ENCODE measurements at places on chromosomes 3 and 15.

DNA sequence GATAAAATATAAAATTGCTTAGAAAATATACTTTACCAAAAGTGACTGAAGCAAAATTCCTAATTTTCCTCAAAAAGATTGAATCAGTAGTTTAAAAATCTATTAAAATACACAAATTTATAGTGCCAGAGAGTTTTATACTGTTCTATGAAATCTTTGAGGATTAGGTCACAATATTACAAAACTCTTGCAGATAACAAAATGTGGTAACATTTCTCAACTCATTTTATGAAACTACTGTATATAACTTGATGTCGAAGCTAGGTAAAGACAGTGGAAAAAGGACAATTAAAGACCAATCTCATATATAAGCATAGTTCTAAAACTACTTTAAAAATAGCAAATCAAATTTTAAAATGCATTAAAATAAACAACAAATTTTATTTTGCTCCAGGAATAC is 15.9 kb downstream of the VEPH1 start:
- no peak for DNase-seq

GRCh38 chr3:185527364-185527763 is 25.0 kb downstream of the LIPH start:
- DNase-seq, result no peak

DNA sequence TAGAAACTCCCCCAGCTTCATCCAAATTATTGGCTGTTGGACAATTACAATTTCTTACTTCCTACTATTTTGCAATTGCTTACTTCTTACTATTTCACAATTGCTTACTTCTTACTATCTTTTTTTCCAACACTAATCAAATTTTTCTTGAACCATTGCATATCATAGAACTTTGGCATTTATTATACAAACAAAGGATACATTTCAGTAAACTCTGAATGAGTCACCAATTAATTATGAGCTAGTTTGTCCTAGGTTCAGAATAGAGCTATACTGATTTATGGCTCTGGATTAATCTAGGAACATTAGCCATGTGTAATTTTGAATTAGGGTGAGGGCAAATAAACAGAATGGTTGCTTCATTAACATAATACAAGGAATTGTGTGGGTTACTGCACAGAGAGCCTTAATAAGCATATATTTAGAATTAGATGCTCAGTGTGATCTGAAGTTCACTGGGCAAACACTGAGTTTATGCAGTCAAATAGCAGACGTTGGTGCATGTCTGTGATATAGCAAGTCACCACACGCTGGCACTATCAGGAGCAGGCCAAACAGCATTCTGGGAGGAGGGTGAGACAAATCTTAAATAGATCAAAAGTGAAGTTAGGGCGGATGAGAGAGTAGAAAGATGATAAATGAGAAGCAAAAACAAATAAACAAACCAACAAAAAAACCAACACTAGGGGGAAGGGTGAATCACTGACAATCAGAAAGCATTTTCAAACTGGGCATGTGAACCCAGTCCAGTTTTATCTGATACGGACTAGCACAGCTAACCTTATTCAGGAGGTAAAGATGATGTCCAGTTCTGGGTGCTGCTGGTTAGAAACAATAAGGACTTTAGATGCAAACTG is 21.5 kb downstream of the GABRR3 start:
- no peak for DNase-seq

- no peak for DNase-seq
These were observed 748.3 kb upstream of the NECTIN3 start for GRCh38 chr3:110323349-110323748.

DNA sequence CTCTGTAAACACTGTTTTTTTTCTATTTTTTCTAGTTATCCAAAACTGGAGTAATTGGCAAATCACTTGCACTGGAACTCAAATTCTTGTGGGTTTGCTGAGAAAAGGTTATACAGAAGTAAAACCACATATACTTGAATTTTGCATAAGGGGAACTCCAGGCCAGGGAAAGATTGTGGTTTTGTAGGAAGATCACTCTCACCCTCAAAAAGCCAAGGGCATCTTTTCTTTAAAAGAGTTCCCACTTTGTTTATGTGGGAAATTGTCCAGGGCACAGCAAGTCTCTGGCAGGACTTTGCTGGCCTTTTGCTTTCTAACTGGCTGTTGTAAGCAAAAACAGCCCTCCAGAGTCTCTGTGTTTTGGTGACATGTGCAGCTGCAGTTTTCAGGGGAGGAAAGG is 340.3 kb upstream of the RBMS3 start:
- DNase-seq, result peak; percentile 65

DNA sequence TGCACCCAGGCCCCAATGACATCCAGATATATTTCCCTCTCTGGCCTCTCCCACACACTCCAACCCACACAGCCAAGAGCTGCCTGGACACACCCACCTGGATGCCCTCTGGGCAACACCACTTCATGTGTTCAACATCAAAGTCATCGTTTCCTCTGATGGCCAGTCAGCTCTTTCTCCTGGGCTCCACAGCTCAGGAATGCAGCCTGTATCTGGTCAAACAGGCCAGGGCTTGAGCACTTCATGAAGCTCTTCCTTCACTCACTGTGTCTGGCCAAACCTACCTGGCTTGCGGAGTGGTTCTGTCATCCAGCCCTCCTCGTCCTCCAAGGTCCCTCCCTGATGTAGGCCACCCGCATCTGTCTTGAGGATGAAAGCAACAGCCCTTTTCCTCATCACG is 35.8 kb upstream of the SLC6A11 start:
- no peak for DNase-seq

DNA sequence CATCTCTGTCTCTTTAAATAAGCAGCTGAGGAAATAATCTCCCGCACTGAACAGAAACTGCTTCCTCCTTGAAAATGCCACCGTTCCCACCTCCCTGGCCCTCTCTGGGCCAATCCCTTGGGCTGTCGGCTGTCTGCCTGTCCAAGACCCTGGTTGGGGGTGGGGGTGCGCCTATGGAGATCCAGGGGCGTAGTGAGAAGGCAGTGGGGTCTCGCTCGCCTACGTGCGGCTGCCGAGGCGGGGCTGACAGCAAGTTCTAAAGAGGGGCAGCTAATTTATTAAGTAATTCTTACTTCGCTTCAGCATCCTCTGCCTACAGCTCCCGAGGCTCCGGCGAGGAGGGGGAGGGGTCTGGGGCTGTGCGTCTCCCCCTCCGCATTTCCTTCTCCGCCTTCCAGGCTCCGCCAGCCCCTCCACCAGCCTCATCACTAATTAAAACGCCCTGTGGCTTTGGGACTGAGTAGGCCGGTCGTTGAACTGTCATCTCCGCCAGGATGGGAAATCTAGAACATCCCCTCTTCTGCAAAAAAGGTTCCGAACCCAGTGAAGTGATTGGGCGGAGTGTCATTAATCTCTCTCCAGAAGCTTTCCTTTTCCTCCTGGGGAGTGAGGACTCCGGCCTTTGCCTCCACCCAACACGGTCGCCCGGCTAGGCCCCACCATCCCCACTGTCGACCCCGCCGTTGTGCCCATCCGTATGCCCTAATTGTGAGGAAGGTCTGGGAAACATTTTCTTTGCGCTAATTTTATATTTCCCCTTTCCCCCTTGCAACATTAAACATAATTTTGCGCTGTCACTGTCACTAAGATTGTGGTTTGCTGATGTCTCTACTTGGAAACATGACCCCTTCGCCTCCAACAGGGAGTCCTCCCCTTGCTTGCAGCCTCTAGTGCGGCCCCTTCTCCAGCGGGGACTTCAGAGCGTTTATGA is 16.9 kb downstream of the NR2F2 start:
- no peak for DNase-seq

DNA sequence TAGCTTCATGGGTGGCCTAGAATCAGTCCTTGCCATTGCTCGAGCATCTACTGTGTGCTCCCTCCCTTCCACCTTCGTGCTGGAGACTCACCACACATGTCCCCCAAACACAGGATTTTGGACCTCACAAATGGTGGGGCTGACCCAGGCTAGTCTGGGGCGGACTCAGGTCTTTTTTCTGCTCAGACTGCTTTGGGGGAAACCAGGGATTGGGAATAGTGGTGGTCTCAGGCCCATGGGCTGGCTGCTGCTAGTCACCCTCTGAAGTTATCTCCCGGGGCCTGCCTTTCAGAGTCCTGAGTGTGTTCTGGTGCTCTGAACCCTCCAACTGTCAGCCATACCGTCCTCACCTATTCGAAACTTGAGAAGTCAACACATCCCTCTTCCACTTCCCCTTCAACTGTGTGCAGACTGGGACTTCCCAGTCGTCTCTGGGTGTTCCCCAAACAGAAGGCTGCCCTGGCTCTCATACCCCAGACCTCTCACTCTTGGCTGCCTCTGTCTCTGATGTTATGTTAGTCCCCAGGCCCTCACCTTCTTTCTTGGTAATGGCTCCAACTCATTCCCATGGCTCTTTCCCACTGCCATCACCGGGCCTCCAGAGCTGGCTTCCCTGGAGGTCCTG is 46.0 kb downstream of the PPCDC start:
- peak; percentile 42 for DNase-seq

GRCh38 chr3:119173325-119173724 is at the start of gene UPK1B:
UPK1B (plus strand) TSS chr3:119173598; CDS start chr3:119186742, 13,144 bp downstream.
- DNase-seq, result no peak

- no peak for DNase-seq
These were observed 71.6 kb downstream of the SAMMSON start for GRCh38 chr3:70071138-70071537.

GRCh38 chr3:189292667-189293484 is 121.1 kb downstream of the TPRG1 start:
- no peak for DNase-seq

All from activated CD4-positive, alpha-beta T cell treated with anti-CD3 and anti-CD28 coated beads, Interleukin-10, Interleukin-2, amounts not matched to agents 100 ng/mL and 50 ng/mL, durations not matched to agents 16 hours and 8 hours (primary cell).